ENCODE measurements at places on chromosomes 16 and 17. TPM values are rescaled to one million over a fixed set of nuclear protein-coding genes. Genes with fewer than 3 reads are reported as not detected.

IKZF3 gene
- 22.8 TPM for total RNA-seq

GRCh38 chr17:61904094-61904710, 23.6 kb downstream of the INTS2 start:
- peak; percentile 9 for DNase-seq
- peaks cover 34% of the 10 kb centered on the region for H3K36me3 ChIP-seq
- H3K27me3 ChIP-seq, result no peaks in the 10 kb centered on the region
- H3K4me1 ChIP-seq, result peaks cover 5% of the 10 kb centered on the region
- peak overlapping the region; percentile 39 for H3K4me3 ChIP-seq

DHX58 gene
- total RNA-seq, result 26.9 TPM

MT1G gene
- 28.5 TPM for total RNA-seq

- no peak for DNase-seq
- peaks cover 14% of the 10 kb centered on the region for H3K36me3 ChIP-seq
- H3K4me3 ChIP-seq, result no peak overlapping the region
- H3K27ac ChIP-seq, result no peak overlapping the region
These were observed 237.0 kb downstream of the SEC14L1 start for GRCh38 chr17:77377710-77378235.

- peak overlapping the region; percentile 32 for H3K27ac ChIP-seq
- DNase-seq, result peak; percentile 11
These were observed 33.7 kb downstream of the GINS3 start for GRCh38 chr16:58425756-58426494.

- H3K4me1 ChIP-seq, result no peaks in the 10 kb centered on the region
- no peak overlapping the region for H3K4me3 ChIP-seq
- peaks cover 26% of the 10 kb centered on the region for H3K27me3 ChIP-seq
- no peak for DNase-seq
- H3K36me3 ChIP-seq, result no peaks in the 10 kb centered on the region
These were observed 18.5 kb upstream of the PHB1 start for GRCh38 chr17:49433000-49433694.

CACNG3 gene
- not detected for total RNA-seq

DNA sequence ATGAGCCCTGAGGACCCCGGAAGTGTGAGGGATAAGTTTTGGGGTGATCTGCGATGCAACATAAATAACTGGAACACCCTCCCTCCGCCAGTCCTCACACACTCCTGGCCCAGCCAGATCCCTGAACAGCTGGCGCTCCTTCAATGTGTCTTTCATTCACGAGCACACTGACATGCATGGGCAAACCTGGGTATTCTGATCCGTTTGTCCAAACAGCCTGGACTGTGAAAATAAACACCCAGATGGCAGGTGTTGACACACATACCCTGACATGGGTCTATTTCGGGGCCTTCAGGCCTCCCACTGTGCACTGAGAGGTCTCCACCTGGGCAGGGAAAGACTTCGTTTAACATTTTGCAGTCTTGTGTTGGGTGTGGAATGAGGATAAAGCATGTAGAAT, 3.0 kb upstream of the CPNE2 start:
- H3K27me3 ChIP-seq, result peaks cover 22% of the 10 kb centered on the region
- no peak for DNase-seq
- H3K27ac ChIP-seq, result no peak overlapping the region
- no peak overlapping the region for H3K4me3 ChIP-seq
- H3K36me3 ChIP-seq, result no peaks in the 10 kb centered on the region

CARHSP1 gene
- 80.5 TPM for total RNA-seq

GRCh38 chr17:17737961-17738894, 57.0 kb downstream of the RAI1 start:
- H3K36me3 ChIP-seq, result no peaks in the 10 kb centered on the region
- no peak overlapping the region for H3K27ac ChIP-seq
- no peaks in the 10 kb centered on the region for H3K27me3 ChIP-seq
- DNase-seq, result no peak
- peaks cover 18% of the 10 kb centered on the region for H3K4me1 ChIP-seq

GRCh38 chr16:66801320-66802105, at the start of gene TERB1:
TERB1 (minus strand) TSS chr16:66801584; CDS start chr16:66796798, 4,786 bp downstream.
- no peaks in the 10 kb centered on the region for H3K27me3 ChIP-seq
- no peaks in the 10 kb centered on the region for H3K4me1 ChIP-seq
- no peak within 1 kb of the TSS for H3K27ac ChIP-seq
- DNase-seq, result no peak
- peaks cover 18% of the 10 kb centered on the region for H3K36me3 ChIP-seq

GRCh38 chr17:32593003-32593402, 106.2 kb downstream of the CDK5R1 start:
- no peak overlapping the region for H3K27ac ChIP-seq
- H3K4me3 ChIP-seq, result no peak overlapping the region
- H3K27me3 ChIP-seq, result peaks cover 4% of the 10 kb centered on the region
- no peak for DNase-seq
- no peaks in the 10 kb centered on the region for H3K36me3 ChIP-seq
- H3K4me1 ChIP-seq, result peaks cover 19% of the 10 kb centered on the region

DNA sequence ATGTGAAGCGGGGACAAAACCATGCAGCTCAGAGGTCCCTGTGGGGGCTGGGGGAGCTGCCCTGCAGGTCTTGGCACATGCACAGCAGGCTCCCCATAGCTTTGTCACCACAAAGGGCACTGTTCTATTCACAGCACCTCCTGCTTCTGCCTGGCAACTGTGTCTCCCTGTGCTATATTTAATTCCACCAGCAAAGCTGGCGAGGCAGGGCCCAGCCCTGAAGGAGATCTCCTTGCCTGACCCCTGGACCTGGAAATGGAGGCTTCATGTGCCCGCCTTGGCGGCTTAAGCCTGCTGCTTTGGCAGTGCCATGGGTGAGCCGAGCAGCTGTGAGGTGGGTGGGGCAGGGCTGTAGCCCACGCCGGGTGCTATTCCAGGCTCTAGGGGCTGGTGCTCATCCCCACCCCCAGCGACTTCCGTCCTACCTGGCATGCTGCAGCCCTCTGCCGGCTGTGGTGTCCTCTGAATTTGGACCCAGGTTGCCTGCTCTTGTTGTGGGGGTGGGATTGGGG, 6.8 kb downstream of the LDHD start:
- peaks cover 19% of the 10 kb centered on the region for H3K36me3 ChIP-seq
- DNase-seq, result no peak
- no peaks in the 10 kb centered on the region for H3K27me3 ChIP-seq

- no peaks in the 10 kb centered on the region for H3K36me3 ChIP-seq
- H3K4me3 ChIP-seq, result peak within 1 kb of the TSS; percentile 80
- peaks cover 33% of the 10 kb centered on the region for H3K4me1 ChIP-seq
- peak; percentile 95 for DNase-seq
- peaks cover 15% of the 10 kb centered on the region for H3K27me3 ChIP-seq
These were observed at the start of gene PRDM7 for GRCh38 chr16:90077240-90077756. PRDM7 (minus strand) TSS chr16:90077331; CDS start chr16:90075910, 1,421 bp downstream.

TBC1D3G gene
- not detected for total RNA-seq

GRCh38 chr16:66480265-66481080, 53.4 kb downstream of the BEAN1 start:
- no peaks in the 10 kb centered on the region for H3K27me3 ChIP-seq
- H3K36me3 ChIP-seq, result no peaks in the 10 kb centered on the region
- peak overlapping the region; percentile 52 for H3K27ac ChIP-seq
- no peak overlapping the region for H3K4me3 ChIP-seq

MYH2 gene
- not detected for total RNA-seq

CAPNS2 gene
- total RNA-seq, result not detected

DNA sequence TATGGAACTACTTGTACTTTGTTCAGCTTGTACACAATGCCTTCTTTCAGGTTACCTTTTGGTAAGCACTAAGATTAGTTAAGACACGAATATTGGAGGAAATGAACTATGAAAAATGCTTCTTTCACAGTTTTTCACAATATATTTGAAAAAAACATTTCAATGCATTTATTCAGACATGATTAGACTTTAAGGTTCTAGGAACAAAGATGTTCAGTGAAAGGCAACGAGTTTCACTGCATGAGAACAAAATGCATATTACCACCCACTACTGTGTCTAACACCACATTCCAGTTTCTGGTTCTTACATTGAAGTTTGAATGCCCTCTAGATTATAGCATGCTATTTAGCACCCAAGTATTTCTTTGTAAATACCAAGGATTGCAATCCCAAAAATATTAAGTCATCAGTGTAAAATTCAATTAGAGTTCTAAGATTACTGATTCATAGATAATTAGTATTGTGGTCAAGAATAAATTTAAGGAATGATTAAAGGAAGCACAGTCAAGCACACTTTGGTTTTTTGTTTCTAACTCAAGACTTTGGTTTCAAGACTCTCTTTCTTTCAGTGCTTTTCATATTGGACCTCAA, 261.7 kb downstream of the CEP112 start:
- H3K36me3 ChIP-seq, result no peaks in the 10 kb centered on the region
- no peak overlapping the region for H3K4me3 ChIP-seq
- DNase-seq, result no peak

KIF2B gene
- not detected for total RNA-seq

GRCh38 chr16:11405331-11406176, 60.3 kb downstream of the RMI2 start:
- no peaks in the 10 kb centered on the region for H3K4me1 ChIP-seq
- no peak overlapping the region for H3K27ac ChIP-seq
- no peaks in the 10 kb centered on the region for H3K36me3 ChIP-seq
- DNase-seq, result peak; percentile 13
- peaks cover 4% of the 10 kb centered on the region for H3K27me3 ChIP-seq

DNA sequence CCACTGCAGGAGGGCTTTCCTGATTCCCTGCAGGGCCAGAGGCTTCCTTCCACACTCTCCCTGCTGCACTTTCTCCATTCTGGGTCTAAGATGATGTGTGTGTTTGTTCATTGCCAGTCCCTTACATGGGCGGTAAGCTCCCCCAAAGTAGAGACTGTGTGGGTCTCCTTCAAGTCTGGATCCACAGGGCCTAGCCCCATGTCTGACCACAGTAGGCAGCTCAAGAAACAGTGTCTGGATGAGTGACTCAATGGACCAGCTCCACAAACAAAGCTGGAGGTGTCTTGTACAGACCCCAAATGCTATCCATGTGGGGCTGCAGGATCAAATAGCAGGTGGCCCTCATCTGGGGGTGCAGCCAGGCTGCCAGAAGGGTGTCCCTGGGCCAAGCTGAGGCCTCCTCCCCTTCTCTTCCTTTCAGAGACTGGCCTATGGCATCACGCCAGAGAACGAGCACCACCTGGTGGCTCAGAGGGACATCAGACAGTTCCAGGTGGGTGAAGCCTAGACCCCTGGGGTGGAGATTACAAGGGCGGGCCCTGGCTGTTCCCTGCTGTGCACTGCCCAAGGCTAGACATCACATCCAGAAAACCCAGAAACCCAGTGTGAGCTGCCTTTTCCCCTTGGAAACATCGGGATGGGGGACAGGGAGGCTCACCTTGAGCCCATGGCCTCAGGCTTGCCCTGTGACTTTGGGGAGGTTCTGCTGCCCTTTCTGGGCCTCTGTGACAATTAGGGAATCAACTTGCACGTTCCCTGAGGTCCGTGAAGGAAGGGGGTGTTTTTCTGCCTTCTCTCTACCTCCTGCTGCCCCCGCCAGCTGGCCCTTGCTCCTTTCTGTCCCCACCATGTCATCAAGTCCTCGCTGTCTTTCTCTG, 45.9 kb downstream of the SLC6A2 start:
- H3K4me1 ChIP-seq, result peaks cover 12% of the 10 kb centered on the region
- no peak overlapping the region for H3K4me3 ChIP-seq
- DNase-seq, result peak; percentile 2
- H3K36me3 ChIP-seq, result no peaks in the 10 kb centered on the region
- peaks cover 10% of the 10 kb centered on the region for H3K27me3 ChIP-seq
- no peak overlapping the region for H3K27ac ChIP-seq

DNA sequence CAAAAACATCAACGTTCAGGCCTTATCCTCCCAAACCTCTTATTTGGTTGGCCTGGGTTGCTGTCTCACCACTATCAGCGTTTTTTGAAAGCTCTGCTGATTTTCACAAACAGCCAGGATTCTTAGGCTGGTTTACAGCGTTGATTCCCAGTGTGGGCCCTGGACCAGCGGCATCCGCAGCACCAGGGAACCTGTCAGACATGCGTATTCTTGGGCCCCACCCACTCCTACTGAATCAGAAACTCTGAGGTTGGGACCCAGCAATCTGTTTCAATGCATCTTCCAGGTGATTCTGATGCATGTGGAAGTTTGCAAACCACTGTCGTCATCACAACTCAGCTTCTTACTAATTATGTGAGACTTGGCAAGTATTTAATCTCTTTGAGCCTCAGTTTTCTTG, 58.5 kb downstream of the RGS9 start:
- H3K36me3 ChIP-seq, result no peaks in the 10 kb centered on the region
- H3K27me3 ChIP-seq, result no peaks in the 10 kb centered on the region
- DNase-seq, result no peak
- no peak overlapping the region for H3K4me3 ChIP-seq

HOXB1 gene
- total RNA-seq, result not detected

- no peaks in the 10 kb centered on the region for H3K4me1 ChIP-seq
- H3K27me3 ChIP-seq, result no peaks in the 10 kb centered on the region
- H3K27ac ChIP-seq, result no peak overlapping the region
- H3K4me3 ChIP-seq, result no peak overlapping the region
- H3K36me3 ChIP-seq, result no peaks in the 10 kb centered on the region
These were observed 9.9 kb downstream of the NXPH3 start for GRCh38 chr17:49585422-49586027.
